Renal pelvis (tissue), 12 donors: ENCODE measurements at places on chromosomes 2 and 18.

- DNase-seq, result no peak
Measured at GRCh38 chr18:37563931-37564392, 1.6 kb downstream of the CELF4 start.

DNA sequence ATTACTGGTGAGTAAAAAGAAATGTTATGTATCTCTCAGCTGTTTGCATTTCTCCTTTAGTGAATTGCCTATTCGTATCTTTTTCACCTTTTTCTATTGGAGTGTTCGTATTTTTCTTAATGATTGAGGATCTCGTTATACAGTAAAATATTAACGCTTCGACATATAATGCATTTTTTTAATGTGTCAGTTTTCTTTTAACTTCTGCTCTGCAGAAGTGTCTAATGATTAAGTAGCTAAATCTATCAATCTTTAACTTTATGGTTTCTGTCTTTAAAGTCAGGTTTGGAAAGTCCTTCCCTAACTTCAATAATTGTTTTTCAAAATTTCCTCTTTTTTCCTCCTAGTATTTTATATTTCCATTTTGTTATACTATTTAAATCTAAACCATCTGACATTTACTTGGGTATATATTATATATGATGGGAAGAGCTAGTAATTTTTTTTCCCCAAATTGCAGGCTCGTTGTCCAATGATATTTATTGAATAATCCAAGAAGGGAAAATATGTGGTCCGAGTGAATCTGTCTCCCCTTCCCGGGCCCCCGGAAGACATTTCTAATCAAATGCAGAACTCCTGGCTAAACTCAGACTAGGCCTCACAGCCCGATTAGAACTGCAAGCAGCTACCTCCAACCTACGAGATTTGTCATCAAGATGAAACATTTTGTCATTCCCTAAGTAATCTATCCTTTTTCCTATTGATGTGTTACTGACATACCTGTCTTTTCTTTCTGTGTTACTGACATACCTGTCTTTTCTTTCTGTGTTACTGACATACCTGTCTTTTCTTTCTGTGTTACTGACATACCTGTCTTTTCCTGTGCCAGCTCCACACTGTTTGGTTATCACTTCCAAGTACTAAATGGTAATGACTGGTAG is 17.2 kb downstream of the PCBP1 start:
- DNase-seq, result peak; percentile 88

DNA sequence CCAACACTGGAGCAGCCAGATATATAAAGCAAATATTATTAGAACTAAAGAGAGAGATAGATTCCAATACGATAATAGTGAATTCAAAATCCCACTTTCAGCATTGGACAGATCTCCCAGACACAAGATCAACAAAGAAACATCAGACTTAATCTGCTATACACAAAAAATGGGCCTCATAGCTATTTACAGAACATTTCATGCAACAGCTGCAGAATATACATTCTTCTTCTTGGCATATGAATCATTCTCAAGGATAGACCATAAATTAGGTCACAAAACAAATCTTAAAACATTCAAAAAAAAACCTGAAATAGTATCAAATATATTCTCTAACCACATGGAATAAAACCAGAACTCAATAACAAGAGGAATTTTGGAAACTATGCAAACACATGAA is 23.8 kb upstream of the BAZ2B start:
- no peak for DNase-seq

DNA sequence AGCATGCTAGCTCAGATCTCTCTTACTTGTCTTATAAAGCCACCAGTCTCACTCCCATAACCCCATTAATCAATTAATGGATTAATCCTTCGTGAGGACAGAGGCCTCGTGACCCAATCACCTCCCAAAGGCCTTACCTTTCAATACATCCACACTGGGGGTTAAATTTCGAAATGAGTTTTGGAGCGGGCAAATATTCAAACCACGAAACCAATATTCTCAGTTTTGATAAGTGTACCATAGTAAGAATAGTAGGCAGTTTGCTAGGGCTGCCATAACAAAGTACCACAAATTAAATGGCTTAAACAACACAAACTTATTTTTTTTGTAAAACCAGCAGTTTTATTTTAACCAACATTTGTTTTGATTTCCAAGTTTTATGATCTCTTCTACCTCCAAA is 15.2 kb downstream of the HIBCH start:
- no peak for DNase-seq

- DNase-seq, result no peak
Measured at GRCh38 chr2:185796758-185797157, 58.2 kb downstream of the FSIP2 start.
